ENCODE measurements at places on chromosomes 3 and 15.

- no peak for DNase-seq
Measured at GRCh38 chr15:56356616-56357015, 8.6 kb upstream of the TEX9 start.

- DNase-seq, result no peak
Measured at GRCh38 chr3:189099505-189100290, 72.1 kb upstream of the TPRG1 start.

- no peak for DNase-seq
Measured at GRCh38 chr3:99396651-99397275, 241.6 kb upstream of the COL8A1 start.

DNA sequence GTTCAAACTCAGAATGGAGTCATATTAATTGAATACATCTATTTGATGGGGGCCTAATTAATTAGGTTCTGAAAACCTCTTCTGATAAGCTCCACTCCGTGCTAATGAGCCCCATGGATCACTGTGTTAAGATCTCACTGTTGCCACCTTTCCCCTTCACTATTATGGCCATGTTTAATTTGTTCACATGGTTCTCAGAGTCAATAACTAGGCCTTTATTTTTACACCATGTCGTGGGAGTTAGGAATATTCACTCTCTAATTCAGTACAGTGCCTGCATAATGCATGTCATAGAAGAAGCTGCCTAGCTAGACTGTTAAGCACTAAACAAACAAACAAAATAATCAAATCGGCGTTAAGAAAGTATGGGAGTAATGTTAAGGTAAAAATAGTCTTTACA lies 84.9 kb downstream of the EDEM1 start:
- no peak for DNase-seq

- no peak for DNase-seq
Measured at GRCh38 chr3:123713211-123713610, 128.4 kb upstream of the HACD2 start.

DNA sequence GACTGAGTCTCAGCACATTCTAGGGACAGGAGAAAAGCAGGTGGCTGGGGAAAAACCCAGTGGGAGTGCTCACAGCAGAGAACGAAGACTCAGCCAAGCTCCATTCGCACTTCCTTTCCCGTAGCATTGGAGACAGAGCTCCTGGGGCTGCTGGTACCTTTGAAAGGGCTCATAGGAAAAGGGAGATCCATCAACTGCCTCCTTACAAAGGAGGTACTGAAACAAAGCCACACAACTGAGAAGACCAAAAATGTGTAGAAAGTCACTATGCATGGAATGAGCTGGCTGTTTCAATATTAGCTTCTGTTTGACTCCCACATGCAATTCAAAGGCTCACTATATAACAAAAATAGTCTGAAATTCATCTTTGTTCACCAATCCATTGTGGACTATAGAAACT lies 16.9 kb downstream of the STIMATE start:
- DNase-seq, result no peak

DNA sequence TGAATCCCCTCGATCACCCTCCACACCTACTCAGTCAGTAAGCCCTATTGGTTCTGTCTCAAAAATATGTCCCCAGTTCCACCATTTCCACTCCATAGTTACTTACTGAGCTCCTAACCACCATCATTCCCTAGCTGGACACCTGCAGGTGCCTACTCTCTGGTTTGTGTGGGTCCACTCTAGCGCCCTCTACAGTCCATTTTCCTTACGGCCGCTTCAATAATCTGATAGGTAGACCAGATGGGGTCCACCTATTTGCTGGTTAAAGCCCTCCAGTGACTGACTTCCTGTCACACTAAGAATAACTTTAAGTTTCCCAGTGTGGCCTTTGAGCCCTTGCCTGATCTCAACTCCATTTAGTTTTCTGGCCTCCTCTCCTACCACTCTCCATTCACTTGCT lies 5.0 kb downstream of the GXYLT2 start:
- no peak for DNase-seq

DNA sequence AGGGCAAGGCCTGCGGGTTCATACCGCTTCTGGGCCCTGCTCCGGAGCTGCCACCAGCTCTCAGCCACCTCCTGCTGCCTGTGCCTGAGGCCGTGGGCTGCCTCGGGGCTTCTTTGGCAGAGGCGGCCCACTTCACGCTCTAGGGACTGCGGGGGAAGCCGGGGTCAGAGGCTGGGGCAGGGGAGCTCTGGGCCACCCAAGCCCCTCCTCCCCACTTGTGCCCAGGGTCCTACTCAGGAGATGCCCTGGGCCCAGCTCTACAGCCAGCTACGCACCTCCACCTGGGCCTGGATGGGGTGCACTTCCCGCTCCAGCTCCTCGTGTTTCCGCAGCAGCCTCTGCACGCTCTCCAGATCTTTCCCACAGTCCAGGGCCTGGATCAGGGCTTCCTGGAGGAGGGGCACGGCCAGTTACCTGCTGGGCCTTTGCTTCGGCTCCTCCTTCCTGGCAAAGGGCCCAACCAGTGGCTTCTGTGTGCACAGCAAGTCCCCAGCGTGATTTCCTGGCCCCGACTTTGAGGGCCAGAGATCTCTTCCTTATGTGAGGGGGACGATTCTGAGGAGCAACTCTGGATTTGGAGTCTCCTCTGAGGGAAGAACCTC lies 24.0 kb downstream of the PLA2G4B start:
- no peak for DNase-seq

DNA sequence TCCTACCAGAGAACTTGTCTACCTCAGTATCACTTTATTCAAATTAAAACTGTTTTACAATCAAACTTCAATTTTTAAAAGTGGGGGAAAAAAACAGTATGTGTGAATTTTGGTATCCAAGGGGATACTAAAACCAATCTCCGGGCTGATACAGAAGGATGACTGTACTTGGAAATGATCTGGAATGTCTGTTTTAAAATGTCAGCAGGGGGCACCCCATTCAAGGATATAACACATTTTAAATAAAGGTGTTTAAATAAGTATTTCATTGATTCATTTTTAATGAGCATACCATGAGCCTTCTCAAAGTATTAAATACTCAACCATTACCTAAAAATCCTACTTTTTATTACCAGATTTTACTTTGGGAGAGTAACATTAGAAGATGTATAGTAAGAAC lies 67.9 kb downstream of the ULK4 start:
- DNase-seq, result peak; percentile 12

- peak; percentile 6 for DNase-seq
Measured at GRCh38 chr3:21356402-21356801, 394.6 kb downstream of the ZNF385D start.

DNA sequence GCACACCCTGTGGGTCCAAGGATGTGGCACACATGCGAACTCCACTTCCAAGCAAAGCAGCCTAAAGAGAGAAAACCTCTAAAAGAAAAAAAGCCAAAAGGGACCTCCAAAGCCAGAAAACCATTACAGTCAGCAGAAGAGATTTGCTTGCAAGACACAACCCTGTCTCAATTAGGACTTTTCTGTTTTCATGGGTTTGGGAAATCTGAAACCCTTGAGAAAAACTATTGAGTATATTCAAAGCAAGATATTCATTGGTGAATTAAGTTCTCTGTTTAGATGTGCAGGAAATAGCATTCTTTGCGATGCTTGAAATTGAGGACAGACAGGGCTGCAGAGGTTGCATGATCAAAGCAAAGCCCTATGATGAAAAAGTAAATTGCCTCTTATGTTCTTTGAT lies 10.2 kb upstream of the LDHAL6B start:
- no peak for DNase-seq

DNA sequence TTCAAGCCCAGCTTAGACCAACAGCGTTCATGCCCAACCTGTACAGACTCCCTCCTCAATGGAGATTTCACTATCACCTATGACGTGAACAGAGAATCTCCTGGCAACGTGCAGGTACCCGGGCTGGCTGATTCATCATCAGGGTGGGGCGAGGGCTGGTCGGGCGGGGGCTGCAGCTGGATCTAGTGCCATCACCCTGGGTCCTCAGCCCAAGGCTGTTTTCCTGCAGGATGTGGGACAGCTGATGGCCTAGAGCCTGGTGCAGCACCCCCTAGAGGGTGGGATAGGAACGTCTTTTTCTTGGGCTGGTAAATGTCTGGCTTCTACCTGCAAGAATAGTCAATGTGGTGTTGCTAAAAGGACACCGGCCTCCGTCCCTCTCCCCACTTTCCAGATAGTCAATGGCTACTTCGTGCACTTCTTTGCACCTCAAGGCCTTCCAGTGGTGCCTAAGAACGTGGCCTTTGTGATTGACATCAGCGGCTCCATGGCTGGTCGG lies 4.4 kb downstream of the ITIH3 start:
- DNase-seq, result no peak

DNA sequence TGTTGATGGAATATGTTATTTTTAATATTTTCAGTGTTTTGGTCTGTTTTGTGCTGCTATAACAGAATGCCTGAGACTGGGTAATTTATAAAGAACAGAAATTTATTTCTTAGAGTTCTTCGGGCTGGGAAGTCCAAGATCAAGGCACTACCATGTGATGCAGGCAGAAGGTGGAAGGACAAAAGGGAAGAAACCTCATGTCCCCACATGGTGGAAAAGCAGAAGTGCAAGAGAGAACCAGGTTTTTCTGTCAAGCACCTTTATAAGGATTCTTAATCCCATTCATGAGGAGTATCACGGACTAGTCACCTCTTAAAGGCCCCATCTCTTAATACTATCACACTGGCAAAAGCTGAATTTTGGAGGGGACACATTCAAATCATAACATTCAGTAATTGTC lies 57.9 kb upstream of the EPHB3 start:
- DNase-seq, result no peak

- DNase-seq, result no peak
Measured at GRCh38 chr3:13710251-13710650, 161.3 kb downstream of the FBLN2 start.

DNA sequence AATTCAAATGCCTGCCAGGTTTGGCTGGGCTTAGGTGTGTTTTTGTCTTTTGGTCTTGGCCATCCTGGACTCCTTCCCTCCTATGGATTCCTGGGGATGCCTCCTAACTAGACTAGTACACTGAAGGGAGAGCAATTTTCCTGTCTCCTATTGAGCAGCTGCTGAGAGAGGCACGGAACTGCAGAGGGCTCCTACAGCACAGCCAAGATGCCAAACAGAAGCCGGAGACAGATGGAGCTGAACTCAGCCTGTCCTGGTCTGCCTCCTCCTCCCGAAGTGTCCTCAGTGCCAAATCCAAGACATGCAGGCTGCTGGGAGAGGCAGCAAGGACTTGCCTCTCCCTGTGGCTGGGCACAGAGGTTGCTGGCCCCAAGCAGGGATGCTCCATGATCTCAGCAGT lies 256.6 kb upstream of the PROK2 start:
- DNase-seq, result no peak

DNA sequence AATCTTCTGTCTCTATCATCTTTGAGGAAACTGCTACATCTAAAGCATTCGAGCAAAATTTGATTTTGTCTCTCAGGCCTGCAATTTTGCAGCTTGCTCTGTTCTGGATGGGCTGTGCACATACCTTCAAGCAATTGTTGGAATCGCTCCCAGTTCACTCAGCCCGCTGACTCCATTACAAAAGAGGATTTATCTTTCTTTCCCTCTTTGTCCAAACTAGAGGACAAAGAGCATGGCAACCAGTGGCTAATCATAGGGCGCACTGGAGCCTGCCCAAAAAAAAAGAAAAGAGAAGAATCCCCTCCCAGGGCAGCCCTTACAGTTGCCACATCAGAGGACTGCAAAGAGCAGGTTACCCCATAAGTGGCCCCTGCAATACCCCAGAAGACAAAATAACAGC lies 49.0 kb upstream of the DUT start:
- no peak for DNase-seq

DNA sequence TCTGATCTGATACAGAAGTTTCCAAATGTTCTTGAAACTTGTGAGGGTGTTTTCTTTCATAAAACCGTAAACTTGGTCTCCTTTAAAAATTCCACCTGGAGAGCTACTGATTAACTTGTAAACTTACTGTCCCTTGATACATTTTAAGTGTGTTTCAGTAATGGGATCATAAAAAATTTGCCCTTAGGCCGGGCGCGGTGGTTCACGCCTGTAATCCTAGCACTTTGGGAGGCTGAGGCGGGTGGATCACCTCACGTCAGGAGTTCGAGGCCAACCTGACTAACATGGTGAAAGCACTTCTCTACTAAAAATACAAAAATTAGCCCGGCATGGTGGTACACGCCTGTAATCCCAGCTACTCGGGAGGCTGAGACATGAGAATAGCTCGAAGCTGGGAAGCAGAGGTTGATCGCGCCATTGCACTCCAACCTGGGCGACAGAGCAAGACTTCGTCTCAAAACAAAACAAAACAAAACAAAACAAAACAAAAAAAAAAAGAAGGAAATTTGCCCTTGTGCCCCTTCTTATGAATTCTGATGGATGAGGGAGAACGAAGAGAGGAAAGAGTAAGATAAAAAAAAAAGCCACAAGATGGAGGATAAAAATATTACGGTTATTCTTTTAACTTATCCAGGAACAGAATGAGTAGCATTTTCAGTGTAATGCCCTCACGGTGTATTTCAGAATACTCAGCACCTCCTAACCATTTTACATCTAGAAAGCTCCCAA lies 32.1 kb upstream of the AP4E1 start:
- DNase-seq, result no peak

DNA sequence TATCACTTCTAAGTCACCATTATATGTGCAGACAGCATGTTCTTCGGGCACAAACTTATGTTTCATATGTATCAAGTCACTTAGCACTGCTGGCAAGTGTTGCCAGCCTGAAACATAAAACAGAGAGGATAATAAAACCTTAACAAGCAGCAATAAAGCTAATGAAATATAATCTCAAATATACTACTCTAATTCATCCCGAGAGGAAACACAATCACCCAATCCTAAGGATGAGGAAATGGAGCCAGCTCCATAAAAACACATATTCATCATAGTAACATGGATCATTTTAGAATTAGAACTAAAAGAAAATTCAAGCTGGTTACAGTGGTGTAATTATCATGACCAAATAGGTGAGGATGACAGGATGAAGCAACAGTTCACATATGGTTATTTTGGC lies 1072.7 kb downstream of the EPHA3 start:
- DNase-seq, result no peak

Data from HFF-Myc (cell line).